SK-N-MC (cell line): ENCODE measurements at places on chromosomes 12 and 14.

DNA sequence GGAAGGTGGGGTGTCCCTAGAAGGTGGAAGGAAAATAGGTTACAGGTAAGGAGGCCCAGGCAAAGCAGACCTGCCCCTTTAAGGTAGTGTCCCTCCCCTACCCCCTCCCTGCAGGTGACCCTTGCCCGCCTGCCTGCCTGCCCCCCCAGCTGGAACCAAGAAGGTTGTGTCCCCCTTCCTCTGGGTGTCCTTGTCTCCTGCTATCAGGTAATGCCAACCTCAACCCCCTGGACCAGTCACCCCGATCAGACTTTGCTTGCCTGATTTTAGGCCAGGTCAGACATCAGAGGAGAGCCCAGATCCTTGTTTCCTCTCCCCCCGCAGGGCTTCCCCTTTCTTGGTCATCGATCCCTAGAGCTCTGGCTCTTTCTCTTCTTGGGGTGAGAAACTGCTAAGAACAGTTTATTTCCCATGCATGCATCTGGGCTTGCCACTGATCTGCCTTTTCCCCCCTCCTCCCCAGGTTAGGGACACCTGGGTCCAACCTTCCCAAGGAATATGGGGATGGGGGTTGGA is at the start of gene SLC39A5:
SLC39A5 (plus strand) TSS at position 136 of the 516 bp plus-strand sequence. CDS start 1,224 bp downstream, outside the sequence.
- DNase-seq: no peak

- DNase-seq: no peak
Observed at GRCh38 chr12:6285532-6286306, 24.8 kb upstream of the PLEKHG6 start.

DNA sequence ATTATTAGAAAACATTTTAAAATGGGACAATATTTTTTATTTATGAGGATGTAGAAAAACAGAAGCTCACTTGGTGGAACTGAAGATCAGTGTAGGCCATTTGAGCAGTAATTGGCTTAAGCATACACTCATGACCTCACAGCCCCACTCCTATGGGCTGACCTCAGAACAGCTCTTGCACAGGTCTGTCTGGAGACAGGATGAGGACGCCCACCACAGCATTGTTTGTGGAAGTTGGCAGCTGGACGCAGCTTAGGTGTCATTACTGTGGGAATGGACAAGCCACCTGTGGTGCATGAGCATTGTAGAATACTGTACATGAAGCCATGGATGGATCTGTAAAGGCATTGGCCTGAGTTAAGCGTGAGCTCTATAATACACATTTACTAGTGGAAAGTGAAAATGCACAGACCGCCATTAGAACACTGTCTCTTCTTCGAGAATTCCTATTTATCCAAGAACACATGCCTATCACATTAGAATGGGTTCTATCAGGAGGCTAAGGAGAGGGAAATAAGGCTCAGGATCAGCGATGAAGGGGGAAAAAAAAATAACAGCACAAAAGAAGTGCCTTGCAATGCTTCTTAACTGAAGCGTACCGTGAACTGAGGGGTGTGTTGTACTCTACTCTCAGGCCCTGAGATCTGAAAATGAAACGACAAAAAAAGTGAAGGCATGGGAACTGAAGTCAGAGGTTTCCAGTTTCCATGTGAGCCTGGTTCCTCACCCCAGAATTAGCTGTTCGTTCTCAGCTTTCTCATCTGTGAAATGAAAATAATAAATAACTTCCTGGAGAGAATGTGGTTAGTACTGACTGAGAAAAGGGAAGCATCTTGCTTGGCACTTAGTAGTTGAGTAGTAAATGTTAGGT is 33.6 kb downstream of the KCNA1 start:
- no peak for DNase-seq

GRCh38 chr14:101115652-101116051 is 212.1 kb upstream of the RTL1 start:
- DNase-seq: no peak

GRCh38 chr14:51636109-51636508 is 15.6 kb upstream of the FRMD6 start:
- no peak for DNase-seq

- no peak for DNase-seq
Observed at GRCh38 chr14:68624541-68625220, 168.2 kb downstream of the ZFP36L1 start.

- DNase-seq: no peak
Observed at GRCh38 chr14:100692859-100693558, 33.7 kb upstream of the DLK1 start.

- DNase-seq: no peak
Observed at GRCh38 chr12:54141431-54142113, 47.2 kb downstream of the SMUG1 start.

DNA sequence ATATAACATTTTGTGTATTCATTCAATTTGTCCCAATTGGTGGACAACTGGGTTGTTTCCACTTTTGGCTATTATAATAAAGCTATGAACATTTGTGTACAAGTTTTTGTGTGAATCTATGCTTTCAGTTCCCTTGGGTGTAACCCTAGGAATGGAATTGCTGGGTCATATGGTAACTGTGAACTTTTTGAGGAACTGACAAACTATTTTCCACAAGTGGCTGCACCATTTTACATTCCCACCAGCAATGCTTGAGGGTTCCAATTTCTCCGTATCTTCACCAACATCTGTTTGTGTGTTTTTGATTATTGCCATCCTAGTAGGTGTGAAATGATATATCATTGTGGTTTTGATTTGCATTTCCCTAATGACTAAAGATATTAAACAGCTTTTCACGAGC is 13.0 kb downstream of the LPCAT3 start:
- DNase-seq: no peak

DNA sequence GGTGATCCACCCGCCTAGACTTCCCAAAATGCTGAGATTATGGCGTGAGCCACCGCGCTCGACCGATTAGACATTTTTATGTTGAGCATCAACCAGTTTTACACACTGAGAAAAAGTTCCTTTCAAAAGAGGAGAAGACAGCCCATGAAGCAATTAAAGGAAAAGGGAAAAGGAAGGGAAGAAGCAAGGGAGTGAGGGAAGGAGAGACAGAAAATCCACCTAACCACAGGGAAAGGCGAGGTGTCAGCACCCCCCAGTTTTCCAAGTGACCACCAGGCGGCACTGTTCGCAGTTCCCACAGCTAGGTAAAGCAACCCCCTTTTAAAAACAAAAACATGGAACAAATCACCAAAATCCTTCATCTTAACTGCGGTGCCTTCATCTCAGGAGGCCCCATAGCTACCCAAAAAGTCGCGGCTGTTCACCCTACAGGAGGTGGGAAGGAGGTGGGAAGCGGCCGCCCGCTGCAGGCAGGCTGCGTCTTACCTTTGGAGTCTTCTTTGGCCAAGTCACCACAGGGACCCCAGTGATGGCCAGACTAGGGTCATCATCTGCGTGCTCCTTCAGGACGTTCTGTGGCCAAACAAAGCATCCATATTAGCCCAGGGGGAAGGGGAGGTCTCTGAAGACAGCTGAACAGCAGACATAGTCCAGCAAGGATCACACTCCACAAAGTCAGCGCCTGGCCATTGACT is 86.6 kb downstream of the KDM2B start:
- no peak for DNase-seq

GRCh38 chr14:69010648-69011047 is 31.5 kb upstream of the ACTN1 start:
- no peak for DNase-seq

DNA sequence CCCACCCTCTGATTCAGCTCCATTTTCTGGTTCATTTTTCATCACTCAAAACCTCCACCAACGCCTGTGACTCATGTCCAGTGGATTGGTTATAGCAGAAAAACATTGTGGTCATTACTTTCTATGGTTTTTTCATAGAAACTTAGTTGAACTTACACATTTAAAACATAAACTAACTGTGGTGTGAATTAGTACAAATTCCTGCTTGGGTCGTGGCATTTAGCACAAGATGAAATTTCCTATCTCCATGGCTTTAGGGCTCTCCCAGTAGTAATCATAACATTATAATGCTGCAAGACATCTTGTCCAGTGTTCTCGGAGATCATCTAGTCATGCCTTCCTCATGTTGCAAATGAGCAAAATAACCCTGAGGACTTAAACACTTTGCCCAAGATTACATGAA is 7.1 kb downstream of the RNASE7 start:
- DNase-seq: no peak

DNA sequence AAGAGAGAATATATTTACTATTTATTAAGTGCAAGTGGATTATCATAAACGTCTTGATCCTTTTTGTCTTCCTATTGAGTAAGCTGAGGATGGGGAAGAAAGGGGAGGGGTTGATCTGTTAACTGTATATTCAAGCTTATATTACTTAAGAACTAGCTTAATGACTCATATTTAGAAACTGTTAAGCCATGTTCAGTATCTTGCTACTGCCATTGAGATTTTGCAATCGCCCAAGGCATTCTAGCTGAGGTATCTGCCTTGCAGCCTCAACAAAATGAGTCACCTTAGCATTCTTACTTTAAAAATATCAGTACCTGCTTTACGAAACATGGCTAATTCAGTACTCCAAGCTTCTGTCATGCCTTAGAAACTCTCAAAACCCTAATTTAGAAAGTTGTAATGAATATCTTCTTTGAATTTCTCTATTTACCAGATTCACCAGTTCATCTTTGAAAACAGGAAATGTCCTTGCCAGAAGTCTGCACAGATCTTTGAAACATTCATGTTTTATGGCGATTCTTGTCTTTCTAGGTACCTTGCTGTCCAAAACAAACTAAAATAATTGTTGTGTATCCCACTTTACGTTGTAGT is 76.1 kb downstream of the ALG10B start:
- no peak for DNase-seq

GRCh38 chr12:19489168-19489567 is 49.9 kb downstream of the AEBP2 start:
- no peak for DNase-seq

DNA sequence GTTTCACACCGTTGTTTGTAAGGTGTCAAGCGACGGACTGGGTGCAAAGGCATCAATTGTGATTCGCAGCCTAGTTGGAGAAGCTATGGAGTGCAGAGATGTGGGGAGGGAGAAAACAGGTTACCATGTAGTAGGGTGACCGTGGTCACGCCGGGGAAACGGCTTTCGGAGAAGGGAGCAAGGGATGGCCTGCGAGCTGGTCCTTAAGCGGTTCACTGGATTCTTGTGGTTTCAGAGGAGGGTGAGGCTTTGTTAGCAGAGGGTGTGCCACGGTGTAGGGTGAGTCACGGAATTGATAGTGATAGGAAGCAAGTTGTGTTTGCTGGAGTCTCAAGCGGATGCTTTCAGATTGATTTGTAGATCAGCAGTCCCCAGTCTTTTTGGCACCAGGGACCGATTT is 2.3 kb downstream of the PIWIL1 start:
- DNase-seq: no peak

- no peak for DNase-seq
Observed at GRCh38 chr12:26614011-26614616, 218.9 kb downstream of the ITPR2 start.

GRCh38 chr12:102317155-102317554 is 119.5 kb upstream of the PMCH start:
- no peak for DNase-seq

GRCh38 chr12:67457136-67457535 is 188.0 kb downstream of the CAND1 start:
- no peak for DNase-seq

DNA sequence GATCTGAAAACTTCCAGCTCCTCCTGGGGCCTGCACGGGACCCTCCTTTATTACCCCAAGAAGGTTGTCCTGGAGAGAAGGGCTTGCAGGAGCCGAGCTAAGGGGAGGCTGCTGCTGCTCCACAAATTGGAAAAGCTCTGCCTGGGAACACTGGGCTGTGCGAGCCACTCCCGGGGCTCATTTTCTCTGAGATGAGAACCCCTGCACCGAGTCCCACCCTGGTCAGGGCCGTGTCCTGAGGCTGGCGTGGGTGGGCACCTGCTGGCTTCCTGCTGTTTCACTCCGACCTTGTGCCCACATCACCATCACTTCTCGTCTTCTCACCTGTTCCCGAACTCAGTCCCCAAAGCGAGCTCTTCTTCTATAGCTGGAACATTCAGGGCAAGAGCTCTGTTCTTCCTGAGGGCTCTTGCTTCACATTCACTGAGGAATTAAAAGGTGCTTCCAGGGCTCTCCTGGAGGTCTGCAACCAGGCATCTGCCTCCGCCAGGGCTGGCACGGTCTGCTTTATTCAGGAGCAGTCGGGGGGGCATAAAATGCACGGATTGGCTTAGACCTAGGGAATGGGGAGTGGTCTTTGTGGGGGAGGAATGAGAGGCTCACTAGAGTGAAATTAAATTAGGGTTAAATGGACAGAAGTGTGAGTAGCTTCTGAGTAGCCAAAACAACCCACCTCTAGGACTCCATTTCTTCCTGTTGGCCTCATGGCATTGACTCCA is 98.5 kb downstream of the ADGRD1 start:
- DNase-seq: no peak

GRCh38 chr12:110935588-110935987 is 15.2 kb upstream of the MYL2 start:
- DNase-seq: no peak

DNA sequence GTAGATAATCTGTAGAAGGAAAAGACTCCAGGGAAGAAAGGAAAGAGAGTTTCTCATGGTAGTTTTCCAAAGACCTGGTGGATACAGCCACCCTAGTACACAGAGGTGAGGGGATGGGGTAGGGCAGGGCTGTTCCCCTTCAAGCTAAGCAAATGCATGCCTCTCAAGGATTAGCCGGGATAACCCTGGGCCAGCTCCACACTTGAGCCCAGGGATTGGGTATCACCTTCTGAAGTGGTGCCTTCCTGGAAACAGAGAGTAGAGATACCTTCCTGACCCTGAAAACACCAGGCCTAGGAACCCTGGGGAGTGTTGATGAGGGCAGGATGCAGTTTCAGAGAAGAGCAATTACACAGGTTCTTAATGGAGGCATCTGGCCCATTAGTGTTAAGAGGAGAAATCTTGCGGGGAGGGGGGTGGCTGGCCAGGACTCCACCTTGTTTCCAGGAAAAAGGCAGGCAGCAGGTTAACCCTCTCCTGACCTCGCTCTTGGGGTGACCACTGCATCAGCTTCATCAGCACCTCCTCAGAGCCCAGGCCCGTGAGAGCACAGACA is 106.9 kb upstream of the TMEM233 start:
- DNase-seq: no peak

DNA sequence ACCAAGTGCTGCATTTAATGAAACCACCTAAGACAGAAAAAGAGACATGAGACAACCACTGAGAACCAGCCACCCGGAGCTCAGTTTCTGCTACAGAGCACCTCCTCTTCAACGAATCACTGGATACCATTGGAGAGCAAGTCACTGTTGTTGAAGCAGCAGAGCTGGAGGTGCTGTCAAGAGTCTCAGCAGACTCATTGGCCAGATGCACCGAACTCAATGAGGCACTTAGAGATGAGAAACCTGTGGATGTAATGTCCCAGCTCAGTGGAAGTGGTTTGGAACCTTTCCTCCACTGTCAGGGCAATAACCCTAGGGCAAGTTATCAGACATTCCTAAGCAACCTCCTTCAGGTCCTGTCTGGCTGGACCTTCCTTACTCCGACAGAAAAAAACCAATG is 13.1 kb downstream of the NPC2 start:
- DNase-seq: no peak
